Dorsolateral prefrontal cortex (tissue), 122 donors: ENCODE measurements at places on chromosomes 13 and 19.

GRCh38 chr13:59879281-59879680, 284.4 kb downstream of the DIAPH3 start:
- DNase-seq = no peak

- DNase-seq = no peak
Measured at GRCh38 chr19:57888107-57888559, 704 bp downstream of the ZNF814 start.

DNA sequence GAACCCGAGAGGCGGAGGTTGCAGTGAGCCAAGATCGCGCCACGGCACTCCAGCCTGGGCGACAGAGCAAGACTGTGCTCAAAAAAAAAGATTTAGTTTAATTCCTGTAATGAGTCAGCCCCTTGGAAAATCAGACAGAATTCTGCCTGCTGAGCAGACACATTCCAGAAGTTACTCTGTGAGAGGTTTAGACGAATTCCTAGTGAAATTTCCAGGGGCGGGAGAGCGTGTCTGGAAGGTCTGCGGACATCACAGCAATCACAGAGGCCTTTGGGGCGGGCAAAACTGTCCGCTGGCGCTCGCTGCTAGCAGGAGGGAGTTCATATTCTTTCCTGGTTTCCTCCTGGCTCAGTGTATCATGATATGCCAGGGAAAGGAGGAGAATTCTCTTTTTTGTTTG, 17.5 kb downstream of the MISP start:
- DNase-seq = no peak

DNA sequence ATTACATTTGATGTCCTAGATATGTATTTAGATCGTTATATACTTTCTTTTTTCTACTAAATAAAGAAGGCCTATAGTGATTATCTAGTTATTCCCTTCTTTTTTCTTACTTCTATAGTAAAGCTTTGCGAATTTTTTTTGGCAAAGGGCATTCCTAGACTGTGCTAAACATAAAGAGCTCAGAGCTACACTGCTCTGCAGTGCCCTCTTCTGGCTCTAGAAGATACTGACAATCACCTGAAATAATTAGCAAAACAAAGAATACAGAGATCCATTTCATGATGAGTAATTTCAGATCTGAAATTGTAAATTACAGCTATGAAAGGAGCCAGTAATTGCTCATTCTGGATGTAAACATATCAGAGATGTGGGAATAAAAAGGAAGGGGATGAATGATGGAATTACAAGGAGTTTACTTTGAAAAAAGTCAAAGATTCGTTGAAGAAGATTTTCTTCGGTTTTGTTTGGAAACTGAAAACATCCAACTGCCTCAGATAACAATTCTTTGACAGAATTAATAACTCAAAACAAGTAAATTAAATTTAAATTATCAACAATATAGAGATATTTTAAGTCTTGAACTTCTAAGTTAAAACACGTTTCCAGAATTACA, 288.5 kb downstream of the NALCN start:
- DNase-seq = no peak

GRCh38 chr13:27658546-27658945, 36.9 kb downstream of the POLR1D start:
- DNase-seq = no peak
